ENCODE measurements at places on chromosomes 12 and 14.

DNA sequence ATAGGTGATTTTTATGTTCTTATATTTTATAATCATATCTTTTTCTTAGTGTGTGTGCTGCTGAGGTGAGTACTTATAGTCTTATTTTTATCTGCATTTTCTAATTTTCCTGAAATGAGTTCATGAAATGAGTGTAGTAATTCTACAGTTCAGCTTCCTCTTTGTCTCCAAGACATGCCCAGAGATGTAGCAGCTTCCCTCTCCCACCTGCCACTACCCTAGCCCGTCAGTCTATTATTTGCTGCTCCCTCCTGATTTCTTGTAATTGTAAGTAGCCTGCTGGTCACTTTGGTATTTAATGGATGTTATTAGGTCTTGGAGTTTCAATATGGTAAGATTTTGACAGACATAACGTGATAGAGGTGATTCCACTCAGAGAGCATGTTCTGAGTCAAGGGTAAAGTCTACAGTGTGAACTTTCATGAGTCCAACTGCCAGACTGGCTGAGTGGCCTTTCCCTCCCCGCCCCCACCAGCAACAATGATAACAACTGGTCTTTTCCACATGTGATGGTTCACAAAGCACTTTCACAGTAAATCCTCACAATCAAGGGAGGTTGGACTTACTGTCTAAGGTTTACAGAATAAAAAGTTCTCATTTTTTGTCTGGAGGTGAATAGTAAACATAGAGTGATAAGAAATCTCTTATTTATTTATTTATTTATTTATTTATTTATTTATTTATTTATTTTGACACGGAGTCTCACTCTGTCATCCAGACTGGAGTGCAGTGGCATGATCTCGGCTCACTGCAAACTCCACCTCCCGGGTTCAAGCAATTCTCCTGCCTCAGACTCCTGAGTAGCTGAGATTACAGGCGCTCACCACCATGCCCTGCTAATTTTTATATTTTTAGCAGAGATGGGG is 4.2 kb upstream of the RIPK3 start:
- no peak for DNase-seq

DNA sequence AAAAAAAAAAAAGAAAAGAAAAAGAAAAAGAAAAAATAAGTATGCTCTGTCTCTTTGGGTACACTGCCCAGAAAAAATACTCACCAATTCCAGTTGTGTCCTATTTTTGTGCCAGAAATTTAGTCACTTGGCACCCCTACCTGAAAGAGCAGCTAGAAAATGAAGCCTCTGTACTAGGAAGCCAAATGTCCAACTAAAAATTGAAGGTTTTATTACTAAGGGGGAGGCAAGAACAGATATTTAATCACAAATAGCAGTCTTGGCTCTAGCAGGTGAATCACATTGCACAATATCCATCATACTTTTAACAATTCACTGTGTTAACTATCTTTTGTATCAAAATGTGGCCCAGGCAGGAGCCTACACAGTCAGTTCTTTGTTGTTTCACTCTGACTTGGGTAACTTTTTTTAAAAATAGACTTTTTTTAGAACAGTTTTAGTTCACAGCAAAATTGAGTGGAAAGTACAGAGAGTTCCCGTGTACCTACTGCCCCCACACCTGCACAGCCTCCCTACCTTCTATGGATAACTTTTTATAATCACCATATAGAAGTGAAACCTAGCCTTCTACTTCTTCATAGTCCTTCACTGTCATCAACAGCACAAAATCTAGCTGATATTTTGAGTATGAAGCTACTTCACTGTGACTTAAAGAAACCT is 87.1 kb upstream of the ATF7IP start:
- DNase-seq: no peak

DNA sequence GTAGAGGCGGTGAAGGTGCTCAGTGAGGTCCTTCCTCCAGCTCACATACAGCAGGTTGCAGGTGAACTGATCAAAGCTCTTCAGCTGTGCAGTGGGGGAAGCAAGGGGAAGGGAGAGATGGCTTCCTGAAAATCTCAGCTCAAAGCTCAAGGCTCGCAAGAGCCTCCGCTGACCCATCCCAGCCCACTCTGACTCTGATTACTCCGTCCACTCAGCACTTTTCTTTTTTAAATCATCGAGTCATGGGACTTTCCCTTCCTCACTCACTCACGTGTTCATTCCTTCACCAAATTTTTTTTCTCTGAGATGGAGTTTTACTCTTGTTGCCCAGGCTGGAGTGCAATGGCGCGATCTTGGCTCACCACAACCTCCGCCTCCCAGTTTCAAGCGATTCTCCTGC is 4.7 kb downstream of the ABCD4 start:
- no peak for DNase-seq

GRCh38 chr12:127582074-127582473 is 684.9 kb upstream of the TMEM132C start:
- no peak for DNase-seq

- DNase-seq: peak; percentile 97
These were observed 175.8 kb downstream of the TTC8 start for GRCh38 chr14:89000007-89000942.

DNA sequence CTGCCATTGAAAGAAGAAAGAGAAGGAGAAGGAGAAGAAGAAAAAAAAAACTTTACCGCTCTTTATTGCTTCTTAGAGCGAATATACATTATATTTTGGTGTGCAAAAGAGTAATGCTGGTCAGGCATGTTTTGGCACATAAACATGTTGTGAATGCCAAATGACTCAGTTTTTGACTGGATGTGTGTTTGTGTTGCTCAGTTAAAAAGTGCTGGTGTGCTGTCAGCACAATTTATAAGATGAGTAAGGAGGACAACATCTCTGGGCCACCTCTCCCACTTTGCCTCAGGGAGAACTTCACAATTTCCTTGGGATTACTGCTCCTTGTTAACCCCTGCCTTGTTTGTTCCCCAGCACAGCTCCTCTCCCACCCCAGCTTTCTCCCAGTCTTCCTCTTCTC is 584.8 kb downstream of the ETNK1 start:
- DNase-seq: no peak

- no peak for DNase-seq
These were observed 56.3 kb downstream of the GPHB5 start for GRCh38 chr14:63262446-63262845.

GRCh38 chr12:4011597-4011996 is 138.4 kb upstream of the PARP11 start:
- DNase-seq: no peak

- no peak for DNase-seq
These were observed 82.8 kb downstream of the BORCS5 start for GRCh38 chr12:12439636-12440035.

DNA sequence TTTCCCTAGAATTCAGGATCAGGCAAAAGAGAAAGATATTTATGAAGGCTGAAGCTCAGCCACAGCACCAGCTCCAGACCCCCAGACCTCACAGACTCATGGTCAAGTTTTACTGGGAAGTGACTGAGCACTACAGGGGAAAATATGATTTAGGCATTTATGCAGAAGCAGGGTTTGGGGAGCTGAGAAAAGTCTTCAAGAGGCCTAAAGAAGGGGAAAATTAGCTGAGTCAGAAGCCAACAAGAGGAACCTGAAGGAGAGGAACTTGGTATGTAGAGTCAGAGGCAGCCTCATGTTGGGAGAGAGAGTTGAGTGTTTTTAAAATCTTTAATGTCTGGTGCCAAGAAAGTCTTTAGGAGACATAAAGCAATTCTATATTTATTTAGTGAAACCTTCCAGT is 63.0 kb downstream of the FOS start:
- no peak for DNase-seq

GRCh38 chr14:94391281-94391975 is 3.0 kb upstream of the SERPINA1 start:
- no peak for DNase-seq

GRCh38 chr12:131097202-131098177 is 143.8 kb downstream of the ADGRD1 start:
- no peak for DNase-seq

- DNase-seq: peak; percentile 67
These were observed 133.6 kb downstream of the ZFP36L1 start for GRCh38 chr14:68658943-68659931.

DNA sequence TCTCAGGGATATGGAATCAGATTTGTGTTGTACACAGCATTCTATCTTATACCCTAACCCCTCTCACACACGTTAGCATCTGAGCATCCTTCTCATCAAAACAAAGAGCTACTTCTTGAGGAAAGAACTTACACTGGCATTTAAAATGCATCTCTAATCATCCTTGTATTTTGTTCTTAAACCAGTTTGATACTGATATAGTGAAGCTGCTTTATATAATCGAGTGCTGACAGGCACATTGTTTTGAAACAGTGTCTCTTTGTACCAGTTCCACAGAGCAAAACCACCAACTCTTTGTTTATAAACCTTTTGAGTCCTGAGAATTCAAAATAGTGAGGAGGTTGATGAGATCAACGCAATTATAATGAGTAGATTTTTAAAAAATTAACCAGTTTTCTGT is 8.8 kb downstream of the GPR33 start:
- DNase-seq: no peak

DNA sequence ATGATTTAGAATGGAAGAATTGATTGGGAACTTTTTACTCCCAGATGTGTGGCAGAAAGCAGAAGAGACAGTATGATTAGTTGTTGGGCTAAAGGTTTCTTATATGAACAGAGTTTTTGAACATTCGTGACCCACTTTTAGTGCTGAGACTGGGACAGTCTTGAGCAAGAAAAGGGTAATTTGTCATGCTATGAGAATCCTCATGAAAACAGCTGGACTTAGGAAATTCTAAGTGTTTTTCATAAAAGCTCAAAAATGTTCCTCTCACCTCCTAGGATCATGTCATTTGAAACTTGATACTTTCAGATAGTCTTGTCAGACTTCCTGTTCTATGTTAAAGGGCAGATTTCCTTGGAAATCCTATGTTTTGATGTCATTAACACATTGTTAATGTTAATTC is 86.1 kb downstream of the MGAT4C start:
- DNase-seq: peak; percentile 15

GRCh38 chr14:29756019-29756385 is 171.6 kb downstream of the PRKD1 start:
- DNase-seq: no peak

- no peak for DNase-seq
These were observed 410.6 kb downstream of the DPF3 start for GRCh38 chr14:72483311-72483710.

DNA sequence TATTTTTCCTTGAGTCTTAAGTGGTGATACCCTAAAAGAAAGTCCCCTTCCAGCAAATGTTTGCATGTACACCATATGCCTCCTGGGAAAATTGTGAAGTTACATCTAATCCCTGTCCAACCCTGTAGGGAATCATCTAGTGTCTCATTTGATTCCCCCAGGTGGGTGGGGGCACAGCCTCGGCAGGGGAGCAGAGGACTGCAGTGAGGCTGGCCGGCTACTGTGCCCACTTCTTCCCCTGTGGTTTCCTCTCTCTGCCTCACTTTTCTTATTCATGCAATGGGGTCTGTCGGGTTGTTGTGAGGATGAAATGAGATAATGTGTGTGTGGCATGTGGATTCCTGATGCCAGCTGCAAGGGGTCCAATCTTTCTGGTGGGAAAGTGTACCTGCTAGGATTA is 6.0 kb downstream of the PAPLN start:
- no peak for DNase-seq

DNA sequence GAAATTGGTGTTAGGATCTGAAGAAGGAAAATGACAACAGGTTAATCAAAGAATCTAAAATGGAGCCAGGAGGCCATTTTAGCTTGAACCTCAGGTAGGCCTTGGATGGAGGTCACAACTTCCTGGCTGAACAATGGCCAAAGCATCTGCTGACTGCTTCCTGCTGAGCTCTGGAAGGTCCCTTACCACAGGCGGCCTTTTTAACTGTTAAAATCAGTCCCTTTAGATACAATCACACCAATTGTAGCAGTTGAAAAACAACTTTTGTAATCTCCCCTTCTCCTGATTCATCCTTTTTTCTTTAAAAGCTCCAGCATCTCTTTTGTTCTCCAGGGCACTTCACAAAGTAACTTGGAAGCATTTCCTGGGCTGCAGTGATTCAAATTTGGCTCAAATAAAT is 388.8 kb downstream of the PDZRN4 start:
- no peak for DNase-seq

- DNase-seq: no peak
These were observed 113.0 kb upstream of the WSCD2 start for GRCh38 chr12:108016022-108016564.

DNA sequence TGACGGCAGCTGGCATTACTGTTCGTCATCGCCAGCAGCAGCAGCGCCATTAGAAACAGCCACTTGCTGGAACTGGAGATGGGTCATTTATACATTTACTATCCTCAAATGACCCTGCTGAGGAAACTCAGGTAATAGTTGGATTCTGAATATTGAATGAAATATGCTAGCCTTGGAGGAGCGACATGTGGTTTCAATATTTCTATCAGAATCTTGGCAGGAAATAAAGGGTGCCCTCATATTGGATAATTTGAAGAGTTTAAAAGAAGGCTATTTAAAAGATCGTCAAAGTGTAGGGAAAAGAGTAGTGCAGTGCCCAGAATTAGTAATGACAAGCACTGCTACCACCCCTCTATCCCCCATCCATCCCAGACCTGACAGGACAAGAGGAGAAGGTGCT is 109.6 kb upstream of the CPM start:
- peak; percentile 36 for DNase-seq

GRCh38 chr14:23137192-23137812 is 18.2 kb upstream of the CEBPE start:
- DNase-seq: no peak

DNA sequence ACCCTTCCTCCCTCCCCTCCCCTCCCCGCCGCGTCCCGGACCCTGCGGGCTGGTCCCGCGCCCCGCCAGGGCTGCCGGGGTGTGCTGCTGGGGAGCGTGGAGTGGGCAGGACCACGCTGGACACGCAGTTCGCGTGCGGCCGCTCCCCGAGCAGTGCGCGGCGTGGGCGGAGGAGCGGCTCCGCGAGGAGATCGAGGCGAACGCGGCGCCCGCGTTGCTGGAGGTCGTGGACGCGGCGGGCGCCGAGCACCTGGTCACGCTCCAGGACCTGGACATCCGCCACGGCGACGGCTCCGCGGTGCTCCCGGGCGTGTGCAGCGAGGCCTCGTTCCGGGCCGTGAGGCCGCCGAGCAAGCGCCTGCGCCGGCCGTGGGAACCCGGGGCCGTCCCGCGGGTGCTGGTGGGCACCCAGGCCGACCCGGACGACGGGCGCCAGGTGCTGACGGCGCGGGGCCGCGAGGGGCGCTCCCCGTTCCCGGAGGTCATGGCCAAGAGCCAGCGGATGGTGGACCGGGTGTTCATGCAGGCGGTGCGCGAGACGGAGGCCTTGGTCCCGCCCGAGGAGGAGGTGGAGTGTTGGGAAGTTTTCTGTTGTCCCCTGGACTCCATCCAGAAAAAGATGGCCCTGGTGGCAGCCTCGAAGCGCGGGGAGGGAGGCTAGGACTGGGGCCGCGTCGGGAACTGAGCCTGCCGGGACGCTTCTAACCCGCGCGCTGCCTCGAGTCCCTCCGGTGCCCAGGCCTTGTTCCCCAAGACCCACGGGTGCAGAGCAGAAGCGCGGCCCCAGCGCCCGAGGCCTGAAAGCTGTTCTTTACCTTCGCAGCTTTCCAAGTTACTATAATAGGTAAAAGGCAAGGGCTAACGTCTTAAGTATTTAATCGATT is 54.7 kb upstream of the EIF5 start:
- DNase-seq: no peak

GRCh38 chr12:96112733-96113132 is 77.3 kb upstream of the LTA4H start:
- DNase-seq: no peak

GRCh38 chr14:71261206-71261605 is 353.9 kb downstream of the PCNX1 start:
- no peak for DNase-seq

- DNase-seq: no peak
These were observed 153.2 kb upstream of the PRICKLE1 start for GRCh38 chr12:42742716-42743115.

GRCh38 chr14:56026506-56026905 is 91.7 kb upstream of the PELI2 start:
- DNase-seq: no peak
